ENCODE measurements at places on chromosomes 5 and 9.

- no peak for DNase-seq
These were observed 77.0 kb upstream of the RASA1 start for GRCh38 chr5:87190687-87191086.

GRCh38 chr9:21902136-21902535, 92.1 kb downstream of the CDKN2A start:
- DNase-seq = no peak

- DNase-seq = no peak
These were observed 35.5 kb upstream of the DMRT2 start for GRCh38 chr9:1014640-1015039.

GRCh38 chr5:57097526-57097925, 76.3 kb upstream of the GPBP1 start:
- DNase-seq = no peak

DNA sequence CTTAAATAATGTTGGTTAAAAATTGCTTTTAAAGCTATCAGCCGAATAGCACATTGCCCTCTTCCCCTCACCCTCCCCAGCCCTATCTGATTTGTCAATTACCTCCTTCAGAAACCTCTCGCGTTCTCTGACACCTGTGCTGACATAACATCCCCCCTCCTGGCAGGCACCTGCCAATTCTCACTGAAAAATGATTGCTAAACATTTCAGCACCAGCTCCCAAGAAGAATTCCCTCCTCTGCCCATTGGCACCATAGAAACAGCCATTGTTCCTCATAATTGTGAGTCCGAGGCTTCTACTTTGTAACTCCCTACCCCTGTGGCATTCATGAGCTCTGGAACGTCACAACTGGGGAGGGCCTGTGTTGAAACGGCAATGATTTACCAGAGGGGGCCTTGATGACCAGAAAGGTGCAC, 20.2 kb downstream of the CDH6 start:
- no peak for DNase-seq

GRCh38 chr5:52987711-52988331, 1.3 kb upstream of the ITGA2 start:
- DNase-seq = no peak

GRCh38 chr5:158854260-158854783, 245.4 kb downstream of the EBF1 start:
- no peak for DNase-seq

DNA sequence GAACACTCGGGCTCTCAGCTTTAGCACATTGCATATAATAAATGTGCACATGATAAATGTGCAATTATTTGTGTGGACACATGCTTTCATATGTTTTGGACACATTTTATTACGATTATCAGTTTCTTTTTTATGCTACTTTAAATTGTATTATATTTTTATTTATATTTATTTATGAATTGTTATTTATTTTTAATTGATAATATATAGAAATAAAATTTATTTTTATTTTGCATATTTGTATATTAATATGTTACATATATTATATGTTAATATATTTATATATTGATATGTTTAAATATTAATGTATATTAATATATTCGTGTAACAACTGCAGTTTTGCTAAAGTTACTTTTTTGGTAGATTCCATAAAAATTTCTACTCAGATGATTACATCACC, 454.8 kb upstream of the CDH10 start:
- DNase-seq = no peak

DNA sequence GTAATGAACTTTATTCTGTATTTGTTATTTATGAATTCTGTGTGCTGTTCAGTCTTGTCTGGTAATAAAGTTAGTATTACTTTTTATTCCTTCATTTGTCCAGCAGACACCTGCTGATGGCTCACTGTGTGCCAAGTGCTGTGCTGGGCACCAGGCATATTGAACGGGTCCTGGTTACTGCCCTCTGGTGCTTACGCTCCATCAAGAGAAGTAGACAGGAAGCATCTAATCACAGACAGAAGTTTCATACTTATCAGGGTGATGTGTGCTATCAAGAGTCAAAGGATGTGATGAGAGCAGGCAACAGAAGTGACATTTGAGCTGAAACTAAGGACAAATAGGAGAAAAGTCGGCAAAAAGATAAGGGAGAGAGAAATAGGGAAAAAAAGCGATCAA, 153.1 kb downstream of the FGF1 start:
- DNase-seq = no peak

DNA sequence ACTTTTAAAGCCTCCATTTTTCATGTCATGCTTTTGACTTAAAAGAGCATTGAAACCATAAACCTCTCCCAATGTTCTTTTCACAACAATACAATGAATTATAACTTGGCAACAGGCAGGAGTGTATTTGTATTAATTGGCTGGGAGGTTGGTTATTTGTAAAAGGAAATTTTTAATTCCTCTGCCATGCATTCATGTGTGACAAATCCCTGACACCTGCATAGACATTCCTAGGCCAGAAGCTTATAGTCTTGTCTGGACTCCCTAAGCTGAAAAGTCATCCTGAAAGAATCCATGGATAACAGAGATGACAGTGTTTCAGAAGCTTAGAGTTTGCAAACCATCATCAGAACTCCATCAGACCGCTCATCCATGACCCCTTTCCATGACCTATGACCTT, 76.3 kb upstream of the PTGER4 start:
- no peak for DNase-seq

GRCh38 chr5:55773057-55773456, 35.2 kb downstream of the DDX4 start:
- DNase-seq = no peak

DNA sequence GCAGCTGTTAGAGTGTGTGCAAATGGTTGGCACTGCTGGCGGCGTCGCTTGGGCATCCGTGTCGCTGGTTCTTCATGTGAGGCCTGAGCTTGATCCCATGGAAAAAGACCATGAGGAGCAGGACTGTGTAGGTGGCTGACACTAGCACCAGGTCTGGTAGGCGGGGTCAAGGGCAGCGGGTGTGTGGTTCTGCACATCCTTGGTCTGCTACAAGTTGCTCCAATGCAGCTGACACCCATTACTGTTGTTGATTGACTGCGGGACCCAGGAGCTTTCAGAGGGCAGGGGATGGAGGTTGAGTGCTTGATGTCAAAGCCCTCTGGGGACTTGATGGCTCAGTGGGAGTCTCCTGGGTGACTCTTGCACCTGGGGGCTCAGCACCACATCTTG, 29.0 kb upstream of the PITX1 start:
- no peak for DNase-seq

GRCh38 chr5:120419127-120419526, 45.0 kb upstream of the PRR16 start:
- no peak for DNase-seq

All from NCI-H187 (cell line).